ENCODE measurements at places on chromosomes 11 and 22.
A peak's percentile ranks its signal among the peaks of the same experiment; 100 is the strongest.

GRCh38 chr22:40426594-40427333 is 56.4 kb downstream of the SGSM3 start:
- no peak for DNase-seq

DNA sequence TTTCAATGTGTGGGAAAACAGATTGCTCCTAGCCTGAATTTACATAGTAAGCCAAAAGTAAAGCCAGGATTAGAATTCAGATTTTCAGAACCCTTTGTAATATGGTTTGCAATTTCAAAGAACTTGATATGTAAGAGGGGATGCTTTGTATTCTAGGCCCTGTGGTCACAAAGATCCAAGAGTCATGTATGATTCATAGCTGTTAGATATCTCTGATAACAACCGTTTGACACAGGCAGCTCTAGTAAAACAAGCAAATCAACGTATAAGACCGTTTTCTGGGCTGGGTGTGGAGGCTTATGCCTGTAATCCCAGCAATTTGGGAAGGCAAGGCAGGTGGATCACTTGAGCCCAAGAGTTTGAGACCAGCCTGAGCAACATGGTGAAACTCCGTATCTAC is 79.6 kb downstream of the EMSY start:
- no peak for DNase-seq

DNA sequence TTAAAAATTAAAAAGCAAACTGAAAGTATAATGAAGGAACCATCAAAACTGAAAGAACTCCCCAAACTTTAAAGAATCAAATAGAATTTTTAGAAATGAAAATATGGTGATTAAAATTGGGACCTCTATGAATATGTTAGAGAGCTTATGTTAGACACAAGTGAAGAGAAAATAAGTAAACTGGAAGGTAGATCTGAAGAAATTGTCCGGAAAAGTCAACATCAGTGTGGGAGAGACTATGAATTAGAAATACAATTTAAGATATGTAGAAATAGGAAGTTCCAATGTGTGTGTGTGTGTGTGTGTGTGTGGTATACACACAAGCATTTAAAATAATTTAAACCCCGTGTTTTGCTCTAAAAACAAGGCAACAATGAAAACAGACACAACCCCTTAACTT is 4.9 kb upstream of the OR8B4 start:
- no peak for DNase-seq

GRCh38 chr22:16932577-16932976 is 75.4 kb downstream of the GAB4 start:
- DNase-seq, result no peak

DNA sequence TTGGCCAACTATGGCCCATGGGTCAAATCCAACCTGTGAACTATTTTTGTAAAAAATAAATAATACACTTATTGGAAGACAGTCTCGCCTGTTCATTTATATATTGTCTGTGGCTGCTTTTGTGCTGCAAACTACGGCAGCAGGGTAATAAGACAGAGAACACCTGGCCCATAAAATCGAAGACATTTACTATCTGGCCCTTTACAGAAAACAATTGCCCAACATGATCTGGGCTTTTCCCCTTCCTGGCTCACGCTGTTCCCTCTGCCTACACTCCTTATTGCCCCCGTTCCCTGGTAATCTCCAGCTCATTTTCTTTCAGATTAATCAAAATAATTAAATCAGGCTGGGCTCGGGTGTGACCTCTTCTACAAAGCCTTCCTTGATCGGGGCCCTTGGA is 5.6 kb downstream of the PLAAT2 start:
- peak; percentile 0 for DNase-seq

DNA sequence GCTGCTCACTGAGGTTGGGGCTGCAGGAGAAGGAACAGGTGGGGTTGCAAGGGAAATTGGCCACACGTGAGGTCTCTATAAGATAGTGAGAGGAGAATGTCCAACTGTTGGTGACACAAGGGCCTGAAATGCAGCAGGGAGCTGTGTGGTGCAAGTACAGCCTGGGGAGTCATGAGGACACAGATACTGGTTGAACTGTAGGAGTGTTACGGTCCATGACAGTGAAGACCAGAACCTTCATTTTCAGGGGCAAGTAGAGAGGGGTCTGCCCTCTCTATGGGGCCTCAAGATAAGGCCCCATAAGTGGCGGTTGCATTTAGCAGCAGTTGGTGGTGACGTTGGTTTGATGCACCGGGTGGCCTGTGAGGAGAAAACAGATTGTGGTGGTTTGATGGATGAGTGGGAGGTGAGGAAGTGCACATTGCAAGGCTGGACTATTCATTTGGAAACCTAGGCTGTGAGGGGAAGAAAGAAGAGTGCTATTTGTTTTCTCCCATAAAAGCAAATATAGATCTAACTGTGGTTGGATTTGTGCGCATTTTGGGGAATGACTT is 39.4 kb downstream of the MICAL2 start:
- DNase-seq, result no peak

- DNase-seq, result no peak
Observed at GRCh38 chr11:31651822-31652221, 142.3 kb downstream of the ELP4 start.

DNA sequence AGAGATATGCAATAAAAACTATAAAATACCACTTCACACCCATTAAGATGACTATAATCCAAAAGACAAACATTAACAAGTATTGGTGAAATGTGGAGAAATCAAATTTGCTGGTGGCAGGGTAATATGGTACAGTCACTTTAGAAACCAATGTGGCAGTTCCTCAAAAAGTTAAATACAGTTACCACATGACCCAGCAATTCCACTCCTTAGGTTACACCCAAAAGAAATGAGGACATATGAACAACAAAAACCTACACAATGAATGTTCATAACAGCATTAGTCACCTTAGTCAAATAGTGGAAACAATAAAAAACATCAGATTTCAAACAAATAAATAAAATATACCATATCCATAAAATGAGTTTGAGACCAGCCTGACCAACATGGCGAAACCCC is 52.6 kb downstream of the RDX start:
- DNase-seq, result no peak

DNA sequence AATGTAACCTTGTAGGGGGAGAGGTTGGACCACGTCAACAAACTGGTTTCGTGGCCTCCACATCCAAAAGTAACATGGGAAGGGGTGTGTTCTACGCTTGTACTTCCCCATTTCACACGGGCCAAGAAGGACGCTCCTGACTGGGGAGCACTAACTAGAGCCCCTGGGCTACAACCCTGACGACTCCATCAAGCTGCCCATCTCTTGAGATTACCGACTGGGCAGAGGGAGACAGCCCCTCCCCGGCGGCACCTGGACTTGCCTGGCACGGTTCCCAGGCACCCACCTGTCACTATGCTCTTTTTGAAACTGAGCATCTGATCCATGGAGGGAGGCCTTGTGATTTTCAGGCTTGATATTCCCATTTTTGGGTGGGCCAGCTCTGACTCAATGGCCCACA is 68.5 kb downstream of the SHANK2 start:
- DNase-seq, result no peak

Measured in activated CD4-positive, alpha-beta T cell treated with anti-CD3 and anti-CD28 coated beads for 1 hour (primary cell).